ENCODE measurements at places on chromosomes 4 and X.

- DNase-seq: no peak
Measured at GRCh38 chrX:24515447-24515846, 50.4 kb downstream of the PDK3 start.

GRCh38 chrX:69154051-69154450 is 11.2 kb downstream of the PJA1 start:
- no peak for DNase-seq

GRCh38 chrX:131270080-131270479 is 19.0 kb downstream of the IGSF1 start:
- no peak for DNase-seq

- DNase-seq: no peak
Measured at GRCh38 chrX:69149466-69150280, 15.6 kb downstream of the PJA1 start.
